Fibroblast of mammary gland (primary cell): ENCODE measurements at places on chromosomes 5 and 9.
A peak's percentile ranks its signal among the peaks of the same experiment; 100 is the strongest.

- DNase-seq = peak; percentile 68
Measured at GRCh38 chr5:5014586-5015235, 125.4 kb upstream of the ADAMTS16 start.

GRCh38 chr5:135076801-135077200 is 42.8 kb upstream of the PITX1 start:
- no peak for DNase-seq

GRCh38 chr9:134191455-134192209 is 27.3 kb upstream of the RNU6ATAC start:
- no peak for DNase-seq

DNA sequence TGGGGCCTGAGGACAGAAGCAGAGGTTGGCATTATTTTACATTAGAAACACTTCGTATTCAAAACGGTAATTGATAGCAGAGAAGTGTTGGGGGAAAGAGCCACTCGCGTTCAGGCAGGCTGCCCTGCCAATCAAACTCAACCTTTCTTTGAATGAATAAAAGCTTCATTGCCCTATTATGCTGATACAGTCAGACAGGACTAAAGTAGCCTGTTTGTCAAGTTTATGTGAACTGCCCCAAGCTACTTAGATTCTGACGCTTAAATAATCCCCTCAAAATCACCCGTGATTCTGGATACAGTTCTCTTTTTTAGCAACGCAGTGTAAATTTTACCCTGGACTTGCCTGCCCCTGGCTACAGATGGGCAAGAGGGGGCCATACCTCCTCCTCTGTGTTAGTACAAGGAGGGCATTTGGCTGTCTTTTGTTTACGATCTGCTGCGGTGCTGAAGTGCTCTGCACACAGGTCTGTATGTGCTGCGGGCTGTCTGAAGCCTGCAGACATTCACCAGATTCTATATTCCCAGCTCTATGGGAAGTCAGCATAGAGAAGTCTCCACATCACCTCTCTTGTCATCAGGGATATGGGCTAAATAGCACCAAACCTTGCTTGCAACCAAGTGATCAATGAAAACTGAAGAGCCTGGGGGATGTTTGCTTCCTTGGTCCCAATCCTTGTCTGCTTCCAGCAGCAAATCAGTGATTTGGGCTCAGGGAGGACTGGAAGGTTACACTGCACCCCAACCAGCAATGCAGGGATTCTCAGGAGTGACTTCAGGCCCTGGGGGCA is 218.4 kb downstream of the EBF1 start:
- DNase-seq = no peak

DNA sequence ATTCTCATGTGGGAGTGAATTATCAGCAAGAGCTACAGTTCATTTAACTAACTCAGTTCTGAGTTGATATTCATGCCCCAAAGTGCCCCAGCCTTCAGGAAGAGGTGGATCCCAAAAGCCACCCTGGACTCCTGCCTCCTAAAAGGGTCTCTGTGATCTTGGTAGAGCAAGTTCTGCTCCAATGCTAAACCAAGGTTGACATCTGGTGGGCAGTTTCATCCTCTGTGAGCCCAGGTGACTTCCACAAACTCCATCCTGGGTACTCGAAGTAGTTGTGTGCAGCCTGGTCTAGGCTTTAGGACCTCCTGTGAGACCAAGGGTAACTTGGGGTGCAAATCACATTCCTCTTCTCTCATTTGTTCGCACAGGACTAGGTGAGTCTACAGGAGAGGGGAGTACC is 816.8 kb downstream of the MTRR start:
- DNase-seq = no peak

DNA sequence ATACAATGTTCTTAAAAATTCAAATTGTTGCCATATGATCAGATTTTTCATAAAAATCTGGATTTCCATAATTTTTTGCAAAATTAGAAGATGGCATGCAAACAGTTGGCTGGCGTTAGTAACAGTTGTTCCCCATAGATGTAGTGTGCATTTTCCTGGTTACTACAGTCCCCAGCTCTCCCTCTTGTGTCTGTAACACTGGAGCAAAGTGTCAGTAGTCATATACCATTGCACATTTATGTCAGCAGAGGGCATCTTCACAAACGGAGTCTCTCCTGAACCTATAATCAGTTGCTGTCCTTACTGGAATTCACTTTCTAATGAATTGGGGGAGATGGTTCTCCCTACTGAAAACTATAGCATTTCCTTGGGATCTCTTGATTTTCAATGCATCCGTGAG is 44.7 kb upstream of the DMAC1 start:
- peak; percentile 40 for DNase-seq

DNA sequence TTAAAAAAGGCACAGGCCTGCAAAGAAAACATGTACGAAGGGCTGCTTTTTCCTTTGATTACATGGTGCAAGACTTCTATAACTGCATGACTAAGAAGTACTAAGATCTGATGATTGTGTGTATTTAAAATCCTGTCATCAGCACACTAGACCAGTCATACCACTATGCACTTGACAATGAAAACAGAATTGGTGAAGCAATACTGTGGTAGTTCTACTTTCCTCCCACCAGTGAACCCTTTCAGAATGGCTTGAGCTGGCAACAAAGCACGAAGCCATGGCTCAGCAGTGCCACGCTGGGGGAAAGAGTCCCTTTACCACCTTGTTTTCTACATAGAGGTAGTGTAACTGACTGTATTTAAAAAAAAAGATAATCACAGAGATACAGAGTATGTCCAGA is 49.0 kb upstream of the POU5F2 start:
- DNase-seq = peak; percentile 80

- peak; percentile 78 for DNase-seq
Measured at GRCh38 chr9:135992486-135993408, 31.6 kb upstream of the UBAC1 start.

DNA sequence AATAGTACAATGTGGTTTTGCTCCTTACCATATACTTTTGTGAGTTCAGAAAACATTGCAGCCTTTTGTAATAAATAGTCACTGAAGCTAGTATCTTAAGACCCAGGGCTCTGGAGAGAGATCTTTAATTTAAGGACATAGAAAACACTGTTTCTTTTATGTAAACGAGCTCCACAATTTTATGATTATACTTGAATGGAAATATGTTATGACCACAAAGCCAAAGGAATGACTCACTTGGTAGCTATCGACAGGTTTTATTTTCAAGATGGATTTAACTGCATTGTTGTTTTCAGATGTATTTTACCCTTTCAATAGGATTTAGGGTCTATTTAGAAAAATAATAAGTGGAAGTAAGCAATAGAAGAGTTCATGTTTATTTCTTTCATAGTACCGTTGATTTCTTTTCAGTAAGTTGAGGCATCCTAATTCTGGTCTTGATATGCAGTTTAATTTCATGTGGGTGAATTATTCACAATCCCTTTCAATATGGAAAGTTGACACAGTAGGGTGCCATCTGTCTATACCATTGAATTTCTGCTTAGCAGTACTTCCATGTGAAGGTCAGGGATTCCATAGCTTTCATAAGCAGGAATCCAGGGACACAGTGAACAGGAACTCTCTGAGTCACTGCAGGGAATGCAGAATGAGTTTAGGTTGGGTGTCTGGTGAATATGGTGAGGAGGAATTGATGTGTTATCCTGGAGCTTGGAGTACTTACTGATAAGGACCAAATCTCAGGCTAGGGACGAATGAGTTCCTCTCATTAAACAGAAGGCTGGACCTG is 157.6 kb downstream of the CD180 start:
- peak; percentile 76 for DNase-seq
